COR-L47 (cell line): ENCODE measurements at places on chromosomes 12 and 14.

DNA sequence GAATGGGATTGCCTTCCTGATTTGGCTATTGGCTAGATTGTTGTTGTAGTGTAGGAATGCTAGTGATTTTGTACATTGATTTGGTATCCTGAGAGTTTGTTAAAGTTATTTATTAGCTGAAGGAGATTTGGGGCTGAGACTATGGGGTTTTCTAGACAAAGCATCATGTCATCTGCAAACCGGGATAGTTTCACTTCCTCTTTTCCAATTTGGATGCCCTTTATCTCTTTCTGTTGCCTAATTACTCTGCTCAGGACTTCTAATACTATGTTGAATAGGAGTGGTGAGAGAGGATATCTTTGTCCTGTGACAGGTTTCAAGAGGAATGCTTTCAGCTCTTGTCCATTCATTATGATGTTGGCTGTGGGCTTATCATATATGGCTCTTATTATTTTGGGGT is 265.7 kb upstream of the MGAT4C start:
- no peak for DNase-seq

GRCh38 chr12:132413931-132414588 is 75.9 kb upstream of the FBRSL1 start:
- DNase-seq, result no peak

- no peak for DNase-seq
These were observed 74.0 kb downstream of the KIF21A start for GRCh38 chr12:39368891-39369290.

DNA sequence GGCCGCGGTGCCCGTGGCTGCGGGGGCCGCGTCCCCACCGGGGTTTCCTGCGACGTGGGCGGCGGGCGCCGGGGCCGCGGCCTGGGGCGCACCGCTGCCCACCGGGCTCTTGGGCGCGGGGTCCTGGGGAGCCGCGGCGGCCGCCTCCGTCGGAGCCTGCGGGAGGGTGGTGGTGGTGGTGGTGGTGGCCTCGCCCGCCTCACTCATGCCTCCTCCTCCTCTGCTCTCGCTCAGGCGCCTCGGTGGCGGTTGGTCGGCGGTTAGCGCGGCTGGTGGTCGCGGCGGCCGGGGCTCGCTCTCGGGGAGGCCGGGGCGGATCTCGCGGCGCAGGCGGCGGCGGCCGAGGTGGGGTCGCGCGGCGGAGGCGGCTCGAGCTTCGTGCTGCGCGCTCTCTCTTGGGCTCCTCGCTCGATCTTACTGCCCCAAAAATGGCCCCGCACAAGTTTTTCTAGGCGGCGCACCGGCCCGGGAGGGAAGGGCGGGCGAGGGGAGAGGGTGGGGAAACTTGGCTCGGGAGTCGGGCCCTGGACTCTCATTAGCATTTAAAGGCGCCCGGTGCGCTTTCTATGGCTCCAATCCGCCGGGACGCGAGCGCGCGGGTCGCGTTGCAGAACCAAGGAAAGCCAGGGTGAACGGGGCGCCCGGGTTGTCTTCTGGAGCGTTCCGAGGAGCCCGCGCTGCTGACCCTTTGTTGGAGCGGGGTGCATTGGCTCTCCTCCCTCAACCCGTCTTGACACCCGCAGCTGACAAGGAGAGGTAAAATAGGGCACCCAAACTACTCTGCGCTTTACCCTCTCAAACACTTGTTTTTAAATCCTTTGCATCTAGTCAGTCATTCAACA is at the start of gene YBX3:
YBX3 (minus strand) TSS at position 419 of the 842 bp plus-strand sequence; CDS start at position 207, 212 bp downstream.
- no peak for DNase-seq

- no peak for DNase-seq
These were observed 47.7 kb downstream of the MVK start for GRCh38 chr12:109621211-109621694.

DNA sequence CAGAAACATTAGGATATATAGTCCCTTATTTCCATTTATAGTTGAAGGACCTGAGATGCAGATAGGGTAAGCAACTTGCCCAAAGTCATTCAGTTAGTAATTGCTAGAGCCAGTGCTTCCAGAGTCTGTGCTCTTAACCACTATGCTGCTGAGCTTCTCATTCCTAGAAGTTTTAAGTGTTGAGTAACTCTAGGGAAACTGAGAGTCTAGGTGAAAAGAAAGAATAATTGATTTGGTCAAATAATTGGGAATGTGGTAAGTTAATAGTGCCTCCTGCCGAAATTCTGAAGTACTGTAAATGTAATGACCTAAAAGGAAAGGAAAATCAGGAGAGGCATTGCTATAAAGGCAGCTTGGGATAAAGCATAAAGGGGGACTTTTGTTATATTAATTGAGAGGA is 14.1 kb downstream of the PYROXD1 start:
- no peak for DNase-seq
